ENCODE measurements at places on chromosomes 12 and 14.

DNA sequence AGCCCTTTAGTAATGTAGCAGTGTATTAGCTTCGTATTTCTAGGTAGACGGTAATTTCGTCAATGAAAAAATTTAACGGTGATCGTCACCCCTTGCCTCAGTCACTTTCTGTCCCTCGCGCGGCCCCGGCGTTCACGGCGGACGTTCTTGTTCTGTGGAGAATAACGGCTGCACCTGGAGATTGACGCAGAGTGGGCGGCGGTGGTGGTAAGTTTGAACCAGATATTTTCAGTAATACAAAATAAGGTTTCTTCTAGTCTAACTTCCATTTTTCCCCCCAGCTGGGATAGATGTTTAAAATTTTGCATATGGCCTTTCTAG is 341 bp downstream of the ZNF10 start:
- DNase-seq = no peak

DNA sequence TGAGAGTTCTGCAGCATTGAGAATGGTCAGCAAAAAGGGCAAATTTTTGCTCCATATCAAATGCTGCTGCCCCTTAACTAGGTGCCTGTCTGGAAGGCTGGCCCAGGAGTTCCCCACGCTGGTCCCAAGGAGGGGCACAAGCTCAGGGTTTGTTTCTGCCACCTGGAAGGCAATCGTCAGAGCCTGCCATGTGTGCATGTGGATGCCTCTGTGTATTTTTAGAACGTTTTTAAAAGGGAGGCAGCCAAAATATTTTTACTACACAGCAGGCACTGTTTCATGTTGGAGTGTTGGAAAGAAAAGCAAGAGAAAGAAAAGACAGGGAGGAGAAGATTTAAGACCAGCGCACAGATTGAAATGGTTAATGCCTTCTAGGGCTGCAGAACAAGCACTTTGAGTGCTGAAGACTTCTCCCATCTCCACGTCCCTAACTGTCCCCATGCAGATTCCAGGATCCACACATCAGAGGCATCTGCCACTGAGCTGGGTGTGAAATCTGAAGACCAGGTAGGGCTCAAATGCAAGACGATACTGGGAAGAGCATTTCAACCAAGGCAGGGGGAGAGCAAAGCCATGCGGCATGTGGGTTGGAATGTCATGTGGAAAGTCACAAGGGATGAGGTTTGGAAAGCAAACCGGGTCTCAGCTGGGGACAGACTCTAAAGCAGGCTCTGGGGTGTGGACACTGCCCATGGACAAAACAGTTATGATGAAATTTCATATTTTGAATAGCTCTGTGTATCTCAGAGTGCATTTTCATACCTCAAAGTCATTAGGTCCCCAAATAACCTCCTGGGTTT is 557.2 kb downstream of the BCL11B start:
- DNase-seq = no peak

- no peak for DNase-seq
Measured at GRCh38 chr14:23446291-23446851, 10.9 kb upstream of the MYH7 start.

DNA sequence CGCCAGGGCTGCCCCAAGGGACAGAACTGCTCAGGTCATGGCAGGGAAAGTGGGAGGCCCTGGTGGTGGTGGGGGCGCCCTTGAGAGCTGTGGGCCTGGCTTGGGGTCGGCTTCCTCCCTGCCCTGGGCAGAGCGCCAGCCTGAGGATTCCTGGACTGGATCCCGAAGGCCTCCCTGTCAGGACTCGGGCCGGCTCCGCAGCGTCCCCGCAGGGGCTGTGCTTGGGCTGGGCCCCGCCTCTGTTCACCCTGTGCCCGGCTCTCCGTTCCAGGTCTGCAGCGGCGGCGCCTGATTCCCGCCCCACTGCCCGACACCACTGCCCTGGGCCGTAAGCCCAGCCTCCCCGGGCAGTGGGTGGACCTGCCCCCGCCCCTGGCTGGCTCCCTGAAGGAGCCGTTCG is 39.9 kb downstream of the KIF26A start:
- no peak for DNase-seq

DNA sequence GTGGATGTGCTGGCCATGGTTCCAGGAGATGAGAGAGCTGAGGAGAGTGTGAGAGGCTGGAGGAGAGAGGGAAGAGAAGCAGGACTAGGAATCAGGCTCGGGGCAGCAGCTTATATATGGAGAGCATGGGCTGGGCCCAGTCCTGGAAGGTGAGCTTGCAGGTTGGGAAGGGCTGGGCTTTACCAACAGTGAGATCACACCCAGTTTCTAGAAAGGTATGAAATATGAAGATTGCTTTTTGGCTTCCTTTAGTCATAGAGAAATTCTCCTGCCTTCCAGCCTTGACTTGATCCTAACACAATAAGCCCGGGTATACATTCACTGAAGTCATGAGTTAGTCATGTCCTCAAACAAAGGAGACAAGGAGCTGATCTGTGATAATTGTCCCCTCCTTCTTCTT is at the start of gene KRT6A:
KRT6A (minus strand) TSS at position 86 of the 400 bp plus-strand sequence; CDS start at position 17, 69 bp downstream.
- DNase-seq = no peak

DNA sequence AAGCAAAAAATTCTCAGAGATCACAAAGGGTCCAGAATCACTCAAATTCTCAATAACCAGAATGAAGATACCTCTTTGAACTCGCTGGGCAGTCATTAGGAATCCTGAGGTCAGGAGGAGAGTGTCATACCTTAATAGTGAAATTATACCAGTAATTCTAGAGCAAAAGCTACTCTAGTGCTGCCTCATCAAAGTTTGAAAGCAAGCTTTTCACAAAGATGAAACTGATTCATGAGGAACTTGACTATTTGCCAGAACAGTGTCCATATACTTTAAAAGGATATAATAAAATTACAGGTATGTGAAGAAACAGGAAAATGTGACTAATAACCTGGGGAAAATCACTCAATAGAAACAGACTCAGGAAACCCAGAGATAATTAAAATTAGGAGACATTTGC is 44.5 kb downstream of the EML5 start:
- no peak for DNase-seq

DNA sequence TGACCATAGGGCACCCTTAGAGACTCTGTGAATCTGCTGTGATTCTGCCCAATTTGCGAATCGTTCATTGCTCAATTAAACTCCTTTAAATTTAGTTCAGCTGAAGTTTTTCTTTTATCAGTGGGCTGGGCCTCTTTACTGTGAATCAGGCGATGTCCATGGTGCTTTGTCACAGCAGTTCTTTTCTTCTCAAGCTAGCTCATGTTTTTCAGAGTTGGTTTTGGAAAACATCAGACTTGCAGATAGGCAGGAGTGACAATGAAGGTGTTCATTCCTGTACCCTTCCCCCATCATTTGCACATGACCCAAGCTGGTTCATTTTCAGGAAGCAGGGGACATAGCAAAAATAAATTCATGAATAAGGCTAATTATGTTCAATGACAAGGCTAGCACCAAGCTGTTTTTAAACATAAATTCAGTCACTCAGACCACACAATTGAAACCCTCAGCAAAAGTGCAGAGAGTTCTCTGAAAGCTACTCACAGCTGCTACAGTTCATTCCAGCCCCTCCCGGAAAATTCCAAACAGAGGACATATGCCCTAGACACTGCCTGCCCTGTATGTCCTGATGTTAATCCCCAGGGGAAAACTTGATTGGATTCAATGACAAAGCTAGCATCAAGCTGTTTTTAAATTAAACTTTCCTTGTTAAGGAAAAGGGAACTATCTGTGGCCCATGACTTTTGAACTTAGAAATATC is 383.3 kb downstream of the C12orf75 start:
- DNase-seq = no peak

DNA sequence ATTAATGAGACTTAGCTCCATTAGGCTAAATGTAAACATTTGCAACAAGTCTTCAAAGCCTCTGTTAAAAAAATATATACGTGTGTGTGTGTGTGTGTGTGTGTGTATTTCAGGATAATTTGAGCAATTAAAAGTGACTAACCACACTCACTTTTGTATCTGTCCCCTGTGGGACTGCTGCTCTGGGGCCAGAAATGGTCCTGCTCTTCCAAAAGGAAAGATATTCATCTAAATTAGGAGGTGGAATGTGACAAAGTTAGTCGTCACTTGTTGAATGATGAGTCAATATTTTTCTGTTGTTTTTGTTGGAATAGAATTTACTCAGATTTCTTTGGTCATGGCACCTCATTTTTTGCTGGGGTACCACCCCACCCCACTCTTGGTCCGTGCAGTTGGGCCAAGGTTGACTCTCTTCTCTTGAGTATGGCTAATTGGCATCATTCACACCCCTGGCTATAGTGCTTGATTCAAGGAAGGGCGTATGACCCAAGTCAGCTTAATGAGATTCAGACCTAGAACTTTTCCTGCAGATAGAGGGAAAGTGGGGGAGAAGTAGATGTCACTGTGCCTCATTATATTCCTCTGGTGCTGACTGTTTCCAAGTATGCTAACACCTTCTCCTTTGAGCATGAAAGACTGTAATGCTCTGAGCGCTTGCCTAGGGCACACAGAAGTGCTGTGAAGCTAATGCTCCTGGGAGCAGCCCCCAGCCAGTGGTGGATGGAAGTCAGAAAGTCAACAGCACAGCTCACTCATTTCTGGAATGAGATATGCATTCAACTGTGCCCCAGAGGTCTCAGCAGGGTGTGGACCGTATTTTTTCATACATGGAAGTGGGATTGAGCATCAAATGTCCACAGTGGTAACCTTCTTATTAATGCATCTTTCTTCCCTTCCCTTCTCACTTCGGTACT is 577.0 kb upstream of the TBX3 start:
- no peak for DNase-seq

DNA sequence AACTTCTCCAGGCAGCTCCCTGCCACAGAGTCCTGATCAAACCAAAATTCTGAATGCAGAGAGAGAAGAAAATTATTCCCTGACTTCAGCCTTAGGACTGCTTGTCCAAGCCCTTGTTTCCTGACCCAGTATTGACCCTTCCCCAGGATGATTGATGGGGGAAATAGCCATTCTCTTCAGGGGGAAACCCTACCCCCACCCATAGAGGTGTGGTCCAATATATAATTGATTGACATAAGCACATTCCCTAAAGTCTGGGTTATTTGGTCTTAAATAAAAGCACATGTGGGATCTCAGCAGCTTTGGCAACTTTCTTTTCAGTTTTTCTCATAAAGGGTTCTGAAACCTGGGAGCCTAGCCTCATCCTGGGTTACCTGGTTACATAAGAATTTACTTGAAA is 201.2 kb upstream of the DDHD1 start:
- no peak for DNase-seq

DNA sequence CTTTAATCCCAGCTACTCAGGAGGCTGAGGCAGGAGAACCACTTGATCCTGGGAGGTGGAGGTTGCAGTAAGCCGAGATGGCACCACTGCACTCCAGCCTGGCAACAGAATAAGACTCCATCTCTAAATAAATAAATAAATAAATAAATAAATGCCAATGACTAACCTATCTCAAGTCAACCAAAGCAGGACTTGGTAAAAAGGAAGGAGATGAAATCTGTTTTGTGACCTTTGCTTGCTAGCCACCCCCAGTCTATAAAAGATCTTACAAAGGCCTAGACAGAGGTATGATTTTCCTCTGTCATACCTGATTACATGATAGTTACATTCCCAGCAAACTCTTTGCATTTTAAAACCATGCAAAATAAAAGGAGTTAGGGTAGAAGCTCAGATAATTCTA is 13.5 kb upstream of the METTL17 start:
- DNase-seq = no peak

- DNase-seq = no peak
Measured at GRCh38 chr12:112314981-112315380, 67.2 kb downstream of the HECTD4 start.
